ENCODE measurements at places on chromosomes 11 and 22. TPM values are rescaled to one million over a fixed set of nuclear protein-coding genes. Genes with fewer than 3 reads are reported as not detected.

Gene ST3GAL4
- 10.5 TPM for total RNA-seq

DNA sequence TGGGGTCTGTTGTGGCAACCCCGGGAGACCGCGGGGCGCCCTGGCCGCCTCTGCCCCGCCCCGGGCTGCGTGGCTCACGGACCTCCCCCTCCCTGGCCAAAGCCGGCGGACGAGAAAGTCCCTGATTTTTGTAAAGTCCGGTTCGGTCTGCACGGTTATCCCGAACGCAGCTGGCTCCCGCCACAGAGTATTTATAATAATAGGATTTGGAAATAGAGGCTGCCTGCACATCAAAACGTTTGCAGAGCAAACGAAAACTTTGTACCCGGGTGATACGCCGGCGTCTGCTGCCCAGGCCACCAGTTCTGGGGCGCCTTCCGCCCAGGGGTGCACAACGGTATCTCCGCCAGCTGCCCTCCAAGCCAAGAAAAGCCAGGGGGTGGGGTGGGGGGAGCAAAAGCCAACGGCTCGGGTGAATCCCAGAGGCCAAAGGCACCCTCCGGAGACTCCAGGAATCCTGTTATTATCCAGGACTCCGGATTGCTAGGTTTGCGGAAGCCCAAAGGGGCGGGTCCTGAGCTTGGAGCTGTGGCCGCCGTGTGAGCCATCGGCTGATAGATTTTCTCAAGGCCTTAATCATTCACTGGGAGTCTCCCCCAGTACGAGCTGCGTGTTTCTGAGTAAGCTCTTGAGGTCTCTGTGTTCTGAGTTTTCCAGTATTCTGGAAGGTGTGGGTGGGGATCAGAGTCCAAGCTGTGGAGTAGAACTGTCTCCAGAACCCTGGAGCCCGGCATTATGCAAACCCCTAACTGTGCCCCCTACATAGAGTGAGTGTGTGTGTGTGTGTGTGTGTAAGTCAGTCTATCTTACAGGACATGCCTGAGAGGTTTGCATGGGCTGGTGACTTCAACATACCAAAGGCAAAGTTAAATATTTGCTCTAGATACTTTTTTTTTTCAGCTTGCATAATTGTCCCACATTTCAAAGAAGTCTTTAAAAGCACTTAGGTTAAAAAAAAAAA, 673 bp upstream of the SHANK2 start:
- no peak for DNase-seq

Gene C1QTNF4
- total RNA-seq, result 0.49 TPM

Gene NNMT
- not detected for total RNA-seq

GRCh38 chr11:35946766-35947165, 2.9 kb downstream of the LDLRAD3 start:
- DNase-seq, result no peak

Gene RAB39A
- total RNA-seq, result 1.1 TPM

Gene CBL
- 50.0 TPM for total RNA-seq

GRCh38 chr11:134532131-134532920, 120.3 kb upstream of the B3GAT1 start:
- DNase-seq, result peak; percentile 46

DNA sequence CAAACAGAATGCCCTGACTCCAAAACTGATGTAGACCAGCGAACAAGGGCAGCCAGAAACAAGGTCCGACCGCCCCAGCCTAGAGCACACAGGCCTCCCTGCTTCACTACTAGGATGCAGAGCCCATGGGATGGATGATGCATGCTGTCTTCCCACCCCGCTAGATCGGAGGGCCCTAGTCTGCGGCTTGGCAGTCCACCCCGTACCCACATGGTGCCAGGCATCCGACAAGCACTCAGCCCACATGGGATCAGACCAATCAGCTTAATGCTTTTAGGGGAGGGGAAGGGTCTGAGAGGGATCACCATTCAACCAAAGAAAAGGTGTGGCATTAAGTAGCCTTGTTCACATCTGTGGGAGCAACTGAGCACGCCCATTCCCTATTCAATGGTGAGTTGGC, 30.6 kb downstream of the PISD start:
- DNase-seq, result no peak

DNA sequence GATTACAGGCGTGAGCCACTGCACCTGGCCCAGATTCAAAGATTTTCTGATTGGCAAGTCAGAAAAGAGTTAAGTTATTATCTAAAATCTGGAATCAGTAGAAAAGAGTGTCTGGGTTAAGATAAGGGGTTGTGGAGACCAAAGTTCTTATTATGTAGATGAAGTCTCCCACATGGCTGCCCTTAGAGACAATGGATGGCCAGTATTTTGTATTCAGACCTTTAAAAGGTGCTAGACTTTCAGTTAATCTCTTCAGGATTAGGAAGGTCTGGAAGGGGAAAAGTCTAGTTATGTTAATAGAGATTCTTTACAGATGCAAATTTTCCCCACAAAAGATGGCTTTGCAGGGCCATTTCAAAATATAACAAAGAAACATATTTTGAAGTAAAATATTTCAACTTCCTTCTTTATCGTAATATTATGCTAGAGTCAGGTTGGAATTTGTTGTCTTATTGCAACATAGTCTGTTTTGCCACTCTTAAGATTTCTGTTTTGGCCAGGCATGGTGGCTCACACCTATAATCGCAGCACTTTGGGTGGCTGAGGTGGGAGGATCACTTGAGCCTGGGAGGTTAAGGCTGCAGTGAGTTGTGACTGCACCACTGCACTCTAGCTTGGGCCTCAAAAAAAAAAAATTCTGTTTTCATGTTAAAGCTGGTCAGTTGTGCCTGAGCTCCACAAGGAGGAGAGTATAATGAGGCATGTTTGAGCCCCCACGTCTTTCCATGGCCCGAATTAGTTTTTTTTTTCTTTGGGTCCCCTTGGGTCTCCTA, 14.0 kb downstream of the GRAMD1B start:
- no peak for DNase-seq

Gene ISX
- not detected for total RNA-seq

GRCh38 chr11:119432484-119433357, 9.7 kb upstream of the THY1 start:
- no peak for DNase-seq

- DNase-seq, result no peak
Observed at GRCh38 chr11:107430525-107430924, 27.1 kb downstream of the CWF19L2 start.

Gene RASGRP2
- total RNA-seq, result 12.6 TPM
